ENCODE measurements at places on chromosomes 7 and 10. TPM values are rescaled to one million over a fixed set of nuclear protein-coding genes. Genes with fewer than 3 reads are reported as not detected.

Gene ZNF511
- total RNA-seq = 4.2 TPM

Gene MEOX2
- 0.25 TPM for total RNA-seq

Gene TEX47
- not detected for total RNA-seq

Gene SSC4D
- total RNA-seq = 1.2 TPM

Gene SYNPO2L
- not detected for total RNA-seq

Gene TMEM229A
- 0.74 TPM for total RNA-seq

Gene PRSS37
- total RNA-seq = not detected

Gene CCDC3
- total RNA-seq = 17.2 TPM

Gene NODAL
- total RNA-seq = 2.0 TPM
